ENCODE measurements at places on chromosomes 5 and 9.

DNA sequence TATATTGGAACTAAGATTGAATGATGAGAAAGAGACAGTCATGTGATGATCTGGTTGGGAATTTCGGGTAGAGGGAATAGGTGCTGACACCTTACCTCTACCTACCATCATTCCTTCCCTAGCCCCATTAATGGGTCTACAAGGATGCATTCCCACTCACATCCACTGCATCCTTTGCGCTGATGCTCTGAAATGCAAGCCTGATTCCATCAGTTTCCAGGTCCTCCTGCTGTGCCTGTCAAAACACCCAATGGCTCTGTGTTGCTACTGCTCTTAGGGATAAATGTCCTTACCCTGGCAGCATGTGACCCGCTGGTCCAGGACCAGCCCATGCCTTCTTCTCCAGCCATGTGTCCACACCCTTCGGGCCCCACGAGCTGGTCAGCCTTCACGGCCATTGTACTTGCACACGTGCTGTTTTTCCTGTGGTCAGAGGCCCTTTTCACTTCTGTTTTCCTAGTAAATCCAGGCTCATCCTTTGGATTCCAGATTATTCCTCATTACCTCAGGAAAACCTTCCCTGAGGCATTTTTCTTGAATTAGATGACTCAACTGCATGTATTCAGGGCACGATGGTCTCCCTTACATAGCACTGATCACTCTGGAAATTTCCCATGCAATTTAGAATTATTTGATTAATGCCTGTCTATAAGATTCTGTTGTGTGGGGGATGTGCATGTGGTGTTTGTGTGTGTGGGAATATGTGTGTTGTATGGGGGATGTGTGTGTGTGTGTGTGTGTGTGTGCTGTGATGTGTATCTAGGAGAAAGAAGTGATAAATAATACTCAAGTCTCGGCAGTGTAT is 185.0 kb downstream of the DIRAS2 start:
- DNase-seq = no peak

GRCh38 chr5:125409861-125410536 is 663.6 kb upstream of the ZNF608 start:
- DNase-seq = no peak

GRCh38 chr9:128928624-128929023 is 7.8 kb downstream of the PHYHD1 start:
- no peak for DNase-seq

DNA sequence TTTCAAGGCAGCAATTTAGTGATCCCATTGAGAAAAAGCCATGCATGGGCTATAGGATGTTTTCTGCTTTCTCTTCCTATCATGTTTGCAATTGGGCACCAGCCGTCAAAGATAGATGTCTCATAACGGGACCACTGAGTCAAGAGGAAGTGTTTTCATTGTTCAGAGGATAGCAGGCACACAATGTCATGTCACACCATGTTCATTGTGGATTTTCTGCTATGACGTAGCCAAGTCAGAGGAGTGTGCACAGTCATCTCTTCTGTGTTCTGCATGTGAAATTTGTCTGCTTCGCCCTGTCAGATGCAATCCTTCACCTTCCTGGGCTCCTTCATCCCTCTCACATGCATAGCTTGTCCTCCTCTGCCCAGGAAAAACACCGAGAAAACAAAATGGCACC is 106.0 kb downstream of the CD180 start:
- DNase-seq = no peak

DNA sequence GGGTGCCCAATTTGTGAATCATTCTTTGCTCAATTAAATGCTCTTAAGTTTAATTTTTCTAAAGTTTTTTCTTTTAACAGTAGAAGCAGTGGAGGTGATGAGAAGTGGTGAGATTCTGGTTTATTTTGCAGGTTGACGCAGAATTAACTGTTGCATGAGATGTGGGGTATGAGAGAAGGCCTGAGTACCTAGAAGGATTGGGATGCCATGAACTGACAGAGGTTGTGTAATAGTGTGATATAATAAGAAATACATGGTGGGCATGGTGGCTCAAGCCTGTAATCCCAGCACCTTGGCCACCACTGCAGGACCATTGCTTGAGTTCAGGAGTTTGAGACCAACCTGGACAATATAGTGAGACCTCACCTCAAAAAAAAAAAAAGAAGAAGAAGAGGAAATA is 8.4 kb upstream of the SH3TC2 start:
- no peak for DNase-seq

- no peak for DNase-seq
Observed at GRCh38 chr5:142584891-142585290, 101.0 kb downstream of the FGF1 start.

GRCh38 chr5:101917166-101917565 is 378.9 kb downstream of the SLCO4C1 start:
- no peak for DNase-seq
